ENCODE measurements at places on chromosomes 7 and 10.

DNA sequence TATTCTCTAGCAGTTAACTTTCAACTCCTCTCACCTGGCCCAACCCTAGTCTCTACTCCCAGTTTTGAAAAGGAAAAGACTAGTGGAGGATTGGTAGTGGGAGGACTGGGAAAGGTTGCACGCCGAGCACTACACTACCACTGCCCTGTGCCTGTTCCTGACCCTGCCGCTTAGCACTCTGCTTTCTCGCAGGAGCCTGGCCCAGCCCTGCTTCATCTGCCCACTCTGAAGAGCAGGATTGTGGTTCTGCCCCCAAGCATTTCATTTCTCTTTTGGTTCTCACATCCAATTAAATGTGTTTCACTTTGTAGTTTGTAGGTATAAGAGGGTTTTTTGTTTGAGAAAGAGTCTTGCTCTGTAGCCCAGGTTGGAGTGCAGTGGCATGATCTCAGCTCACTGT lies 31.5 kb upstream of the RBM20 start:
- no peak for DNase-seq

- no peak for DNase-seq
Measured at GRCh38 chr10:100374200-100374655, 27.2 kb downstream of the SCD start.

DNA sequence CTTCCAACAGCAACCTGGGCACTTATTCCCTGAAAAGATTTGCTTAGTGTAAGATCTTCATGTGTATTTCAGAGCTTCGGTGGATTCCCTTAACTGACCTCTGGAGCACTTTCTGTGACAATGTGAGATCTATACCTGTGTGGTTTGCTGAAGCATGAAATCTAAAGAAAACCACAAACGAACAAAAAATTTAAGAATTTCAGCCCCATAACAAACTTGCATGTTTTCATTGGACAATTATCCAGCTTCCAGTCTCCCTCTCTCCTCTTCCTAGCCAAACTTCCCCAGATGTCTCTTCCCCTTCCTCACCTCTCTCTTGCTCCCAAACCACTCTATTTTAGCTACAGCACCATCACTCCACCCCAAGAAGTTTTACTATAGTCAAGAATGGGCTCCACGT lies 279.9 kb upstream of the SORCS1 start:
- no peak for DNase-seq

- DNase-seq: no peak
Measured at GRCh38 chr7:41579961-41580935, 122.6 kb downstream of the INHBA start.

- no peak for DNase-seq
Measured at GRCh38 chr10:34838366-34838900, 23.3 kb upstream of the PARD3 start.

- no peak for DNase-seq
Measured at GRCh38 chr7:134029743-134030142, 97.4 kb upstream of the LRGUK start.
